ENCODE measurements at places on chromosomes 1 and 21.

- DNase-seq: no peak
These were observed 241.2 kb upstream of the MAP1LC3C start for GRCh38 chr1:242240077-242240476.

DNA sequence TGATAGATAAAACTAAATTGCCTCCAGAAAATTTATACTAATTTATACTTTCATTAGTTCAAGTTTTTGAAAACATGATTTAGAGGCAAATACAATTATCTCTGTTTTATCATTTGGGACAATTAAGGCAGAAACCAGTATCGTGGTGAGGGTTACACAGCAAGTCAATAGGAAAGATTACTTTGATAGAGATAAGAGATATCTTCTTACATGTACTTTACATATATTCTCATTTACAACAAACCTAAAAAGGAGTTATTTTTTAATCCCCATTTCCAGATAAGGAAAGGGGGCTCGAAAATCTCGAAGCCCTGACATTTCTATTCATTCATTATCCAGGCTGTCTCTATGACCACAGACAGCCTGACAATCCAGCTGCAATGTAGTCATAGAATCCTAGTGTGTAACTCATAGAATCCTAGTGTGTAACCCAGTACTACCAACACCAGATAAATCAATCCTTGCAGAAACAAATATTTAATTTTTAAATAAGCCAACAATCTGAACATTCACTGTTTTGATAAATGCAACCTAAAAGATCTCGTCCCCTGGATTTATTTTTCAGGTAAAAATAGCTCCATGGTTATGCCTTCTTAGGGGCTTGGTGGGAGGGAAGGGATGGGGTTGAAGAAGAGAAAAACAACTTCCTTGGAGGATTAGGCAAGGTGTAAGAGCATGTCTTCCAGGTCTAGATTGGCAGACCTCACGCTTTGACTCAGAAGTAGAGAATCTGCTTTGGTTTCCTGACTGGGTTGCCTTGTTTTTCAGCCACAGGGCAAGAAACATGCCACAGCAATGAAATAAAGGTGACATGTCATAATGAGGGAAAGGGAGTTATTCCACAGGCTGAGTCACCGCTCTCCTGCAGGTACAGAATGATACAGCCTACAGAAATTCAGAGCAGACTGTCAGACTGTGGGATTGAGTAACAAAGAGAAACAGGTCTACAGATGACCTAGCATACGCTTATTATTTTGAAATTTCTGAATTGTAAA, 45.6 kb downstream of the IRF2BP2 start:
- DNase-seq: no peak

DNA sequence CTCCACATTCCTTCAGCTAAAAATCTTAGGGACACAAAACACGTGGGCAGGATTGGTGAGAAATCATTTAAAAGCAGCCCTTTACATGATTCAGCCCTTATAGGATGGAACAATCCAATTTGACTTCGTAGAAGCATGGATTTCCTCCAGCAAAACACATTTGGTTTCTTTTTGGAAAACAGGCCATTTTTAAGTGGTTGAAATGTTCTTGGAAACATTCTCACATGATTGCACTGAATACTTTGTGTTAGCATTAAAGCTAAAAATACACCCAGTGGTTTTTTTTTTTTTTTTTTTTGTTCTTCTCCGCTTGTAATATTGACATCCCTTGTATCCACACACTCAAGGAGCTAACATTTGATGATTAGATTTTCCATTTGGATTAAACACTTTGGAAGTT, 42.1 kb upstream of the ABCG1 start:
- DNase-seq: no peak

GRCh38 chr1:217431395-217431794, 199.5 kb downstream of the GPATCH2 start:
- no peak for DNase-seq

DNA sequence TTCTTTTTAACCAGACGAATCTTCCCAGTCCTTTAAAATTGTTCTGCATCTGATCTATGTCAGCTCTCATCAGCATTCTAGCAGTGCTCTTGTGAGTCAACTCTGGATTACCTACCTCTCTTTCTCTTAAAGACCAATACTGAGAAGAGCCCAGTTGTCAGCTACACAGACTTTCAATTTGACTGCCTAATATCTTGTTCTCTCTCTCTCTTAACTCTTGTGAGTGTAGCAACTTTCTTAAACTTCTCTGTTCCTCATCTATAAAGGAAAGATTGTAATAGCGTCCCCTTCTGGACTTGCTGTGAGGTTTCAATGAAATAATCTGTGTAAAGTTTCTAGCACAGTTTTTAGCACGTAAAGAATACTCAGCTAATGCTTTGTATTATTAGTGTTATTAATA, 499.3 kb upstream of the ADAMTS5 start:
- DNase-seq: no peak

- DNase-seq: no peak
These were observed 643.5 kb downstream of the AJAP1 start for GRCh38 chr1:5297886-5298239.

- no peak for DNase-seq
These were observed 73.8 kb downstream of the NIBAN1 start for GRCh38 chr1:184900507-184900906.
